ENCODE measurements at places on chromosomes 11 and 22. TPM values are rescaled to one million over a fixed set of nuclear protein-coding genes. Genes with fewer than 3 reads are reported as not detected.

DNA sequence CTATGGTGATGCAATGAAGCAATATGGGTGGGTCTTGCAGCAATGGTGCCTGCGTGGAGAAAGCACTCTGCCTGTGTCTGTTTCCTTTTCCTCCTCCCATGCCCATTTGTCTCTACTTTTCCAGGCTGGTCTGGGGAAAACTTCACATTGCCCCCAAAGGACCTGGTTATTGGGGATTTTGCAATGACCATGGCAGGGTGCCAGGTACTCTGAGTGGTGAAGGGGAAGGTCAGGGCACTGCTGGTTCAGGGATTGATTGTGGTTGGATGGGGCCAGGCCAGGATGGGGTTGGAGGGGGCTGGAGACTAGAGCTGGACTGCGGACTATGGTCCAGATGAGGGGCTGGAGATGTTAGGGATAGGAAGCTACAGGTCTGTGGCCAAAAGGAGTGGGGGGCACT, 92.1 kb downstream of the INSC start:
- no peak for DNase-seq
- no peak overlapping the region for H3K27ac ChIP-seq
- H3K4me1 ChIP-seq, result no peaks in the 10 kb centered on the region

The RIMBP3B gene
- total RNA-seq, result 0.16 TPM

- no peak overlapping the region for H3K4me3 ChIP-seq
- no peak for DNase-seq
- H3K36me3 ChIP-seq, result no peaks in the 10 kb centered on the region
Measured at GRCh38 chr11:110287537-110287936, 8.9 kb downstream of the RDX start.

The SLC29A2 gene
- total RNA-seq, result 17.1 TPM

The P2RY2 gene
- 0.22 TPM for total RNA-seq

The DNAJB13 gene
- not detected for total RNA-seq

DNA sequence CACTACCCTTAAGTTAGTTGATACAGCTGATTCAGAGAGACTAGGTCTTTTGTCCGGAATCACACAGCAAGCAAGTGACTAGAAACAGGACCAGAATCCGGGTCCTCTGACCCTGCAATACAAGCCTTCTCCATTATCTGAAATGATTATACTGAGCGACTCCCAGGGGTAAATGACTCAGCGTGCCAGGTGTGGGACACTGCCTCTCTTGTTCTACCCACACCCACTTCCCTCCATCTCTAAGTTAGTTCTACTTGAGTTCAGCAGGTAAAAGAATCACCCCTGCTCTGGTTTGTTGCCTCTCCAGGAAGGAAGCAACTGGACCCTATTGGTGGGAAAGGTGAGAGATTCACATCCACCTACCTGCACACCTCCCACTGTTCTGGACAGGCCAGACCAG, 156.9 kb downstream of the DBX1 start:
- no peaks in the 10 kb centered on the region for H3K4me1 ChIP-seq
- peaks cover 4% of the 10 kb centered on the region for H3K27me3 ChIP-seq
- no peak overlapping the region for H3K4me3 ChIP-seq
- no peak for DNase-seq
- H3K36me3 ChIP-seq, result no peaks in the 10 kb centered on the region

DNA sequence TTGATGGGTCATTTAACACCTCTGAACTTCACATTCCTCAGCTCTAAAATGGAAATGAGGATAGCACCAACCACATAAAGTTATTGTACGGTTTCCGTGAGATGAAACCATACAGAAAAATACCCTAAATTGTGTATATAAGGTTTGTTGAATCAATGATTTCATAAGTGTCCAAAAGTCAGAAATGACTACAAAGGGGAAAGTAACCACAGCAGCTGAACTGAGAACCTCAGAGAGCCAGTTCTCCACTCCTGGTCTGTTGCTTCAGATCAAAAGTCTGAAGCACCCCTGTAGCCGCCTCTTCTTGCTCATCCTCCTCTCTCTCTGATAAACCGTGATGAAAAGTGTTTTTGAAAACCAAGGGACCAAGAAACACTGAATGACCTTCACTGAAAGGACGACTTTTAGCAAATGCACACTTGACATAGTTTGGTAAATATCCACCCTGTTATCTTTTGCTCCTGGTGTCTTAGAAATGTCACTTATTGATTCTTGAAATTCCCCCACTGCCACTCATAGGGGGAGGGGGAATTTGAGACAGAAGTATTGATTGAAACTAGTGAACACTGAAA, 194.5 kb downstream of the NAV2 start:
- no peaks in the 10 kb centered on the region for H3K36me3 ChIP-seq
- H3K4me1 ChIP-seq, result no peaks in the 10 kb centered on the region
- H3K27me3 ChIP-seq, result no peaks in the 10 kb centered on the region
- H3K27ac ChIP-seq, result no peak overlapping the region

DNA sequence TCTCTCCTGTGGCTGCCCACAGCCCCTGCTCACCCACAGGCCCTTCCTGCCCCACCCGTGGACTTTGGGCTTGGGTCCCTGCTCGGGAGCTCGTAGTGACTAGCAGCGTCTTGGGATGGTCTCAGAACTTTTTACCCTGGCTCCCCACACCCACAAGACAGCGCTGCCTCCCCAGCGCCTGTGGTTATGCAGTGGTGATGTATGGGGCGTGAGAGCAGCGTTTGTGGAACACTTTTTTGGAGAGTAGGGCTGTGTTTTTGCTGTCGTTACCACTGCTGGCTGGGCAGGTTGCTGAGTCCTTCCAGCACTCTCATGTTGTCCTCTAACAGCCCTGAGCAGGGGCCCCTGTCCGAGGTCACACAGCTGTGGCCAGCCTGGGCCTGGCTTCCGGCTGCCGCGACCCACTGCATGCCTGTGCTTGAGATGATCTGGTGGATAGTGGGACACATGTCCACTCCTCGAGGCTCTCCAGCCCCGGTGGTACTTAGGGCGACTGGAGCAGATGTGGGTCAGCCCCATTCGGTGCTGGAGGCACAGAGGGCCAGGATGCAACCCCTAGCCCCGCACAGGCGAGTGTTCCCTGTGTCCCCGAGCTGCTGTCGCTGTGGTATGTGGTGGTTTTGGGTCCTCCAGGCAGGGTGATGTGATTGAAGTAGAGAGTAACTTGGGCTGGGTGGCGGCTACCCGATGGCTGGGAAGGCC, 7.1 kb upstream of the GRAMD4 start:
- H3K27me3 ChIP-seq, result no peaks in the 10 kb centered on the region
- DNase-seq, result no peak
- peak overlapping the region; percentile 86 for H3K4me3 ChIP-seq
